ENCODE measurements at places on chromosomes 7 and 10. TPM values are rescaled to one million over a fixed set of nuclear protein-coding genes. Genes with fewer than 3 reads are reported as not detected.

Gene TRPV5
- 0.10 TPM for total RNA-seq

Gene NCAPG2
- total RNA-seq: 18.5 TPM

Gene FANK1
- 3.1 TPM for total RNA-seq

Gene HABP2
- not detected for total RNA-seq

Gene HYAL4
- total RNA-seq: not detected

Gene SPDYE9
- total RNA-seq: 0.10 TPM

Gene TWIST1
- 39.9 TPM for total RNA-seq

Gene ITIH5
- total RNA-seq: 28.4 TPM

Gene NODAL
- total RNA-seq: not detected

Gene PGAM2
- 45.8 TPM for total RNA-seq

Gene C10orf67
- 0.30 TPM for total RNA-seq

Gene AGR2
- total RNA-seq: 21.7 TPM

Gene GATA3
- total RNA-seq: 16.0 TPM

Gene STOX1
- total RNA-seq: 5.7 TPM

Gene RNLS
- 6.5 TPM for total RNA-seq

Gene ESYT2
- total RNA-seq: 58.0 TPM

Gene HOXA11
- total RNA-seq: 0.20 TPM

Gene AFAP1L2
- total RNA-seq: 24.9 TPM

Gene PALD1
- 8.6 TPM for total RNA-seq

Gene TFPI2
- total RNA-seq: 0.89 TPM

Gene PIP
- not detected for total RNA-seq

Gene LRRD1
- total RNA-seq: 0.30 TPM

Gene CYP3A7
- total RNA-seq: 0.39 TPM

Gene DMBT1
- 0.10 TPM for total RNA-seq

Gene NANOS1
- total RNA-seq: 3.0 TPM

Gene VAX1
- not detected for total RNA-seq

Gene PTEN
- 194 TPM for total RNA-seq

Gene SLC29A3
- total RNA-seq: 2.2 TPM

Gene A1CF
- total RNA-seq: not detected

Gene GARS1
- 54.4 TPM for total RNA-seq

Data from skin of body (tissue), 3 donors.